Stimulated activated CD8-positive, alpha-beta memory T cell treated with anti-CD3 and anti-CD28 coated beads, Interleukin-15, amount 100 ng/mL, for 48 hours (primary cell): ENCODE measurements at places on chromosomes 3 and 15.

DNA sequence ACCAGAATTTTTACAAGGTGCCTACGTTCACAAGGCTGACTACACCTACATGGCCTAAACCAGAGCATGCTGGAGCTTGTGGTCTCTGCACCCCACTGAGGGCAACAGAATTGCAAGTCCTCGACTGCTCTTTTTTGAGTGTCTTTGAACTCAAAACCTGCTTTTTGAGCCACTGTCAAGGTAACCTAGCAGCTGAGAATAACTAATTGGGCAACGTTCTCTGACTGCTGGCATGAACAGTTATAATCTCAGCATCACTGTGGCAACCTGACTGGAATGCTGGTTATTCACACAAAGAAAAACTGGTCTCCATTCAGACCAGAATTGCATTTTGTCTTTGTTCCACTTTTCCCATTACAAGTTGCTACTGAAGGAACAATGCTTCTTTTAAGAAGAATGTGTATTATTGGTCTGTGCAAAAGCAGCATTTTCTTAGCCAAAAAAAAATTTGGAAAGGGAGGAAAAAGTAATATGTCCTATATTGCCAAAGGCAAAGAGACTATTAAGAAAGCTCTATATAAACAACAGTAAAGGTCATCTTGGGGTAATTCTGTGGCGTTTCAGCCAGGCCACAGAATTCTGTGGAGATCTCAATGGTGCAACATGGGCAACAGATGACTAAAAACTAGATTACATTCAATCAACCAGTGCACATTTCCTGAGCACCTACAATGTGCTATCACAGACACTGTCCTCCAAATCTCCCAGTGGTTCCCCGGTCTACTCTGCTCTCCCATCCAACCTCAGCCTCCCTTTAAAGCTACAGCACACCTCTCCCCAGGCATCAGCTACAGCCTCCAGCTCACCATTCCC, 76.8 kb downstream of the TNIK start:
- no peak for DNase-seq

- DNase-seq = no peak
Measured at GRCh38 chr3:125110876-125111480, 55.2 kb upstream of the HEG1 start.

- no peak for DNase-seq
Measured at GRCh38 chr3:17074559-17074958, 189.8 kb downstream of the PLCL2 start.

DNA sequence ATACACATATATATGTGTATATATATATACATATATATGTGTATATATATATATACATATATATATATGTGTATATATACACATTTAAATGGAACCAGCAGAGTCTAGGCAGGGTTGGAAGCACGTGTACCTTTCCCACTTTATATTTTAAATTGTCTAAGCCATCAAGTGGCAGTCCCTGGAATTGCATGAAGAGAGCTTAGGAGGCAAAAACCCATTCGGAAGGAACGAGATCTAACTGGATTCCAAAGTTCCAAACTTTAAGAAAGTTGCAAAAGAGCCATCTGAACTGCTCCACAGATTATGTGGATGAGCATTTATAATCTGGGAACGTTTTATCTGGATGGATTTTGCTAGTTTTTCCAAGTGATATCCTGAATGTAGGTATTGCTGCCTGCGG, 186.5 kb downstream of the FOXP1 start:
- no peak for DNase-seq

DNA sequence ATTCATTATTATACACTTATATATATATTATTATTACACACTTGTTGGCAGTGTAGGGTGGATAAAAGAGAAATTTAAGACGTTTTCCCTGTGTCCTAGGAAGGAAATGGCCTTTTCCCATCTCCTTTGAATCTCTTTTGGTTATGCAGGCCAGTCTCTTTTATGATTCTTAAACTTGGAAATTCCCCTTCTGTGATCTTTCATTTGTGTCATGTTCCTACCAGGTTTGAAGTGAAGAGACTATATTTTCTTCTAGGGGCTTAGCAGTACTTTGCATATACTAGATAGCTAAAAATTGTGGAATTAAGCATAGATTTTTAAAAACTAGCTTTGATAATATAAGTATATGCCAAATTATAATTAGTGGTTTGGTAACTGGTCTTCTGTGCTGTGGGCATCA, 58.5 kb downstream of the BBX start:
- no peak for DNase-seq

- no peak for DNase-seq
Measured at GRCh38 chr3:150751781-150752263, 11.1 kb downstream of the SIAH2 start.

DNA sequence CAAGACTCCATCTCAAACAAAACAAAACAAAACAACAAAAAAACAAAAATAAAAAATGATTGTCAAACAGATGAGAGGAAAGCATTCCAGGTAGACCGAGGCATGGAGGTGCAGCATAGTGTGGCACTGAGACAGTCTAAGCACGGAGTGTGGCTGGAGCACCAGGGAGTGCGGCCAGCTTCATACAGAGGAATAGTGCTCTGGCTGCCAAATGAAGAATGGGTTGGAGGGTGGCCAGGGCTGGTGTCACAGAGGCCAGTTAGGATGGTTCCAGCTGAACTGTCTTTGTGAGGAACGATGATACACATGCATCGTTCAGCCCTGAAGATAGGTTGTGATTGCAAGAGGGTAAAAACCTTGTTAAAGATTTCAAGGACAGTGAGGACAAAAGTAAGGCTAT, 28.3 kb downstream of the MITF start:
- DNase-seq = no peak

DNA sequence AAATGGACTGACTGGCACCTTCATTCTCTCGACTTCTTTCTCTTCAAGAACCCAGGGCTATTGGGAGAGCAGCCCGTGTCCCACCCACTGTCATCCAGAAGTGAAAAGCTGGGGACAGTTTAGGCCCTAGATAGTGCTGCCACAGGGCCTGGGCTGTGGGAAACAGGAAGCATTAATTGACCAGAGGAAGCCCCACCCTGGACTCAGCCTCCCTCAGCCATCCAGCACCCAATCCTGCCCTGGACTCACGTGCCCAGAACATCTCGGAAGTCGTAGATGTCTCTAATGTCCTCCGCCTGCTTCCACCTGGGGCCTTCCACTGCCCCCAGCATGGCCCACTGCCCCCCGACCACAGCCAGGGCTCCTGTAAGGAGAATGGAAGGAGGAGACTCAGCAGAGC, 2.3 kb downstream of the CAMK1 start:
- DNase-seq = no peak

- no peak for DNase-seq
Measured at GRCh38 chr3:142952272-142953193, 10.9 kb downstream of the PAQR9 start.

DNA sequence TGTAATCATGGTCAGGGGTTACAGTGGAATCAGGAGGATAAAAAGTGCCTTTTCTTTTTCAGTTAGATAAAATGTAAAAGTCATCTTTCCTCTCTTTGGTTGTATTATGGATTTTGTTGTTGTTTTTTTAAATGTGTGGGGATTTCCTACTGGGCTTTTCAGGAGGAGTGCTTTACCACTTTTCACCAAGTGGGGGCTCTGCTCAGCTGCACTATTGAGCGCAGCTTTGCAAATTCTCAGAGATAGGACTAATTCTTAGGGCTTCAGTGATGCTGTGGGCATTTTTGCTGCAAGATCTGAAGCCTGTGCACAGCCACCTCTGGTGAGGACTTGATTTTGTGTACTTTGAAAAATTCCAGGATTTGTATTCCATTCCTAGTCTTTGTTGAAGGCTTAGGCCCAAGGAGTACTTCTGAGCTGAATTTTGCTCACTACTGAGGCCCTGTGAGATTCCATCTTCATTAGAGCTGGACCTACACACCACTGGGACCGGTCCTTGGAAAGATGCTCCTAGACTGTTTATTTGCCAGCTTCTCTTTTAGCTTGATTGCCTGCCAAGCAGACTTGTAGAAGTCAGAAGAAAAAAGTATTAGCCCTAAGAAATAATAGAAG, 7.5 kb downstream of the GNB5 start:
- DNase-seq = no peak

DNA sequence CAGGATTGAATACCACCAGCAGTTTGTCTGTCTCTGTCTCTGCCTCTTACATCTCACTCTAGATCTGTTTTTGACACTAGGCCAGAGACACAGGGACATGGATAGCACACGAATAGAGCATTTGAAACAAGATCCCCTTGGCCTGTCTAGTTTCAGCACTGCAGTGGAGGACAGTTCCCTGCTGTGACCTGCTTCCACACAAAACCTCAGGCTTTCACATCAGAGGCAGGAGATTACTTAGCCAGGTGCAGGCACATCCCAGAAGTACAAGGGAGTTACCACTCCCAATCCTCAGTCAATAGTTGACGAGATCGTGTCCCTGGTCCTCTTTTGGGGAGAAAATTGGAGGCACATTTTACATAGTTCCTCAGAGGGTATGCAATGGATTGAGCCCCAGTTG, 34.0 kb upstream of the CCK start:
- no peak for DNase-seq

DNA sequence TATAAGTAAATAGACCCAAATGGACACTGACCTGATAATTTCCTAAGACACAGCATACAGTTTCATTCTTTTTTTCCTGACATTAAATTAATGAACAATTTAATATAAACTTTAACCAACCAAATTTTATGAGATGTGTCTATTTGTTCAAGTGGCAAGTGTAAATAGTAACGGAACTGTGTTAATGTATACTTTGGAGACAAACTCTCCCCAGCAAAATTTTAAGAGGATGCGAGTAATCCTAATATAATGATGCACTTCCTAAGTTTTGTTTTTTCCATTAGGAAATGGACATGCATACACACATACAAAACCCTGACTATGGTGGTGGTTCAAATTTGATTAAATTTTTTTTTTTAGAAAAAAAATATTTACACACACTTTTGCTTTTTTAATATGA, 38.5 kb upstream of the MYH15 start:
- DNase-seq = no peak

GRCh38 chr3:169676925-169677537, 13.5 kb upstream of the MECOM start:
- no peak for DNase-seq

DNA sequence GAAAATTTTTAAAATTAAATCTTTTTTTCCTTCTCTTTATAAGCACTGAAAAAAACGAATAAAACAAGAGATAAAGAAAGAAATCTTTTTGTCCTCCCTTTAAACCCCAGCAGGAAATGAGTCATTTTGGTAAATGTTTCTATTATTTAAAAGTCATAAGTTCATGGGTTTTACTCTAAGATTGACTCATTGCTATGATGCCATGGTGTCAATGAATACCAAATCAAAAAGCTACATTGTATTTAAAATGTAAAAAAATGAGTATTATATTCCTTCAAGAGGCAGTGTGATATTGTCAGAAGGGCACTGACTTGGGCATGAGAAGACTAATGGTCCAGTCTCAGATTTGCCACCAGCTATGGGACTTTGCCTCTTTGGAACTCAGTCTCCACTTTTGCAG, 303.4 kb upstream of the DNAJC19 start:
- no peak for DNase-seq

DNA sequence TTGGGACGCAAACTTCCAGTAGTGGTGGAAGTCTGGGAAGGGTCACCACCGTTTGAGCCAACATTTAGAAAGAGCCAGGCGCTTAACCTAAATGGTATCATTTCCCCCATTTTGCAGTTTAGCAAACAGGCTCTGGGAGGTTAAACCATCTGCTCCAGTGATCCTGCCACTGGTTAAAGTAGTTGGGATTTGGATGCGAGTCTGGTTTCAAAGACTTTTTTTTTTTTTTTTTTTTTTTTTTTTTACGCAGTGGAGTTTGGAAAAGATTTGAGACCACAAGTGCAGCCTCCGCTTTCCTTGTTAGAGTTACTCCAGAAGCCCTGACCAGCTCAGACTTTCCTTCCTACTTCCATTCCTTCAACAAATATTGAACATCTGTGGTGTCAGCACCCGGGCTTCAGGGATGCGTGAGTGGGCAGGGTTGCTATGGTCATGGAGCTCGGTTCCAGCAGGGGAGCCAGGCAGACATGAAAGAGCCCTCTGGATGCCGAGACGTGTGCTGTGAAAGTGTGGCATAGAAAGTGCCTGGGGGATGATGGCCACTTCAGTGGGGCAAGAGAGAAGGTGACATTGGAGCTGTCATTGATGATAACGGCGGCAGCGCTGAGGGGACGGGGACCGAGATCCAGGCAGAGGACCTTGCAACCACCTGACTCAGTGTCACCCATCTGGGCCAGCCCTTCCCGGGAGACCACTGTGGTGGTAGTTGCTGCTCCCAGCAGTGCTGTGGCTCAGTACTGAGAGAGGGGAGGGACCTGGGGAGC, 1.1 kb upstream of the RNU6-1 start:
- DNase-seq = no peak

DNA sequence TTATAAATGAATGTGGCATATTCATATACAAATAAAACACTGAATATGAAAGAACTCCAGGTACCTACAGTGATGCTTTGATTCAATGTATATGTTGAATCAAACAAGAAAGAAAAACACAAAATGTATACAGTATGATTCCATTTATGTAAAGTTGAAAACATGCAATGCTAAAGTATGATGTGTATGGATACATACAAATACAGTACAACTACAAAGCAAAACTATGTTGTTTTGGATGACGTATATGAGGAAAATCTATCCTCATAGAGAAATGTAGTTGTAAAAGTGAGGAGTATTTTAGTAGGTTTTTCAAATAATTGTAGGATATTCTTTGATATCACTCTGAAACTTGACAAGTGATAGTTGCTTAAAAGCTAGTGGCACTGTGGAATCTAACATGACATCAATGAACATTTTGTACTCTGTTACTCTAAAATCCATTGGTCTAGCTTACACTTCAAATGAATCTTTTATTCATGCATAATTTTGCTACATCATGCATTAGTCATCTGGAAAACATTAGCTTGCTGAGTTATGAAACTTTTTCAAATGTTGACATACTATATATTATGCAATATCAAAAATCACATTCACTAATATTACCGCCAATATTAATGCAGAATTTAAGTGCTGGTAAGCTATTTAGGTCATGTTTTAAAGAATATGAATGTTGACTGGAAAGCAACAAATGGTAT, 278.1 kb upstream of the CHRNA7 start:
- DNase-seq = no peak

DNA sequence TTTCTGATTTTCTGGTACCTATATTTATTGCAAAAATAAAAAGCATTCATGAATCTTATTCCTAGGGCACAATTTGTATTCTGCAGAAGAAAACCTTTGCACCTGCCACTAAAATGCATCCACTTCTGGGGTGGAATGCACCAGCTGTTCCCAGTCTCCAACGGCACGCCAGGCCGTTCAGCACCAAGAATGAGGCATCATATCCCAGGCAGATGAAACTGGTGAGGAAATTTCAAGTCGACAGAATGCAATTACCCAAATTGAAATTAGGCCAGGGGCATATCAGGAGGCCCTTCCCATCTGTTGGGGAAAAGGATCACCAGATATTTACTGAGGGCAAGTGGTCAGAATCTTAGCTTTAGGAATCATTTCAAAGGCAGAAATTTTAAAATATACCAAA, 13.6 kb upstream of the RBMS3 start:
- no peak for DNase-seq

- no peak for DNase-seq
Measured at GRCh38 chr3:115652738-115653137, 29.4 kb downstream of the GAP43 start.

GRCh38 chr3:104738271-104738670, 628.4 kb upstream of the ALCAM start:
- no peak for DNase-seq

- no peak for DNase-seq
Measured at GRCh38 chr3:25592510-25592968, 72.2 kb downstream of the TOP2B start.
